ENCODE measurements at places on chromosomes 7 and 10.
A peak's percentile ranks its signal among the peaks of the same experiment; 100 is the strongest.

- DNase-seq = peak; percentile 91
Observed at GRCh38 chr10:84654671-84655070, 326.3 kb downstream of the CCSER2 start.

DNA sequence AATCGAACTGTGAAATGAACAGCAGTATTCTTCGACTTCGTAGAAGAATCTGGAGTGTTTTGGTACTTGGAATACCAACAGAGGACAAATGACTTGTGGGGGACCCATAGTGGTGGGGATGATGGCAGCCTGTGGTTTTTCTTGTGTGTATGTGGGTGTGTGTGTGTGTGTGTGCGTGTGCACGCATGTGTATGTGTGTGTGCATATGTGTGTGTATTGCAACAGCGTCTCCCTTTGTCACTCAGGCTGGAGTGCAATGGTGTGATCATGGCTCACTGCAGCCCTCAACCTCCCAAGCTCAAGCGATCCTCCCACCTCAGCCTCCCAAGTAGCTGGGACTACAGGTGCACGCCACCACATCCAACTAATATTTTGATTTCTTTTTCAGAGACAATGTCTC, 9.4 kb upstream of the YWHAG start:
- no peak for DNase-seq

DNA sequence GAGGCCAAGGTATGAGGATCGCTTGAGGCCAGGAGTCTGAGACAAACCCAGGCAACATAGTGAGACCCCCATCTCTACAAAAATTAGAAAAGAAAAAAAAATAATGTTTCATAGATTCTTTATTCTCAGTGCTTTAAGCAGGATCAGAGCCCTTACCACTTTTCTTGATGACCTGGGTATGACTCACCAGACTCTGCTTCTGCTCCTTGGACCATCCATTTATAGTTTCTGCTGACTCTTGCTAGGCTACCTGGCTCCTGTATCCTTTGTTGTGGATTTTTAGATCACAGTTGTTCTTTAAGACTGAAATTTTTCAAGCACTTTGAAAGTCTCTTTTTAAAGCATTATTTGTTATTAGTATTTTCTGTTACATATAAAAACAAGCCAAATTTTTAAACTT, 411.1 kb downstream of the GFRA1 start:
- DNase-seq = no peak

GRCh38 chr10:22737587-22737986, 23.2 kb upstream of the PIP4K2A start:
- no peak for DNase-seq

GRCh38 chr10:97210543-97210960, 24.8 kb upstream of the SLIT1 start:
- DNase-seq = peak; percentile 59

- no peak for DNase-seq
Observed at GRCh38 chr10:123583639-123584418, 82.3 kb upstream of the GPR26 start.

DNA sequence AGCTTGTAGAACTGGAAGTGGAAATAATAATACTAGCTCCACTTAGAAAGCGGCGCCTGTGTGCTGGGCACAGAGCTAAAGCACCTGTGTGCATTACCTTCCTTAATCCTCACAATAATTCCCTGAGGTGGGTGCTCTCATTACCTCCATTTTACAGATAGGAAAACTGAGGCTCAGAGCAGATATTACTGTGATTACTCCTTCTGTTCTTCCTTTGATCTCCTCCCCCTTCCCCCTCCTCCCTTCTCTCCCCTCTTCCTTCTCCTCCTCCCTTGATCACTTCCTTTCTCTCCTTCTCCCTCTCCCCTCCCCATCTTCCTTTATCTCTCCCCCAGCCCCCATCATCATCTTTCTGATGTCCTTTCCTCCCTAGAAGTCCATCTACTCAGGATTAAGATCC, 55.0 kb downstream of the C10orf105 start:
- DNase-seq = no peak

DNA sequence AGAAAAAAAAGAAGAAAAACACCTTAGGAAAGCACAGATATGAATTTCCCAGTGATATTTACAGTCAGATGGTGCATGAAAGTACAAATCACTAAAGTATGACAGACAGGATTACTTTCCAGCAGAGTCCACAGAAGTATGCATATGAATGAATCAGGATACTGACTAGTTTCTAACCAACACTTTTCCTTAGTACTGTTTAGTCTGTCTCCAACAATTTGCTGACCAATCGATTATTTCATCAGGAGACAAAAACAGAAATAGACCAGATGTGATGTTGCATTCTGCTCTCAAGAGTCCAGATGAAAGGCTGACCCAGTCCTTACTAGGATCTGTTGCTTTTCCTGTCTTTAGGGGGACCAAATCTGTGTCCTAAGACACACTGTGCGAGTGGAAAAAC, 14.6 kb downstream of the SLC35B4 start:
- no peak for DNase-seq

- DNase-seq = no peak
Observed at GRCh38 chr10:106252541-106252940, 912.0 kb downstream of the SORCS1 start.

GRCh38 chr7:38548605-38549004, 82.6 kb downstream of the AMPH start:
- no peak for DNase-seq

DNA sequence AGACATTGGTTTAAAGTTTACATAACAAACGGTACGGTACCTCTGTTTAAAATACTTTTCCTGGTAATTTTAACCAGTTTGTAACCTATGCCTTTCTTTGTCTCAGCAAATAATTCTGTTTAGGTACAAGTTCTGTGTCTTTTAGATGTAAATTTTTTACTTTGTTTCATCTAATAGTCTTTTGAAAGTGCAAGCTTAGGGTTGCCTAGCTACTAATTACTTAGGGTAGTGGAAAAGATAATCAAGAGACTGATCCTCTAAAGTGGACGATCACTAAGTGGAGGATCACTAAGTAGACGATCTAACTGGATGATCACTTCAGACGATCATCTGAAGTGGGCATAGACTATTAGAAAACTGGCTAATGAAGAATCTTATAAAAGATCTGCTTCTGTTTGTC, 16.1 kb upstream of the FKBP9 start:
- DNase-seq = no peak

All from Jurkat, Clone E6-1 (cell line).